ENCODE measurements at places on chromosomes 7 and 10. TPM values are rescaled to one million over a fixed set of nuclear protein-coding genes. Genes with fewer than 3 reads are reported as not detected.
A peak's percentile ranks its signal among the peaks of the same experiment; 100 is the strongest.

The IMMP2L gene
- total RNA-seq, result 16.7 TPM

DNA sequence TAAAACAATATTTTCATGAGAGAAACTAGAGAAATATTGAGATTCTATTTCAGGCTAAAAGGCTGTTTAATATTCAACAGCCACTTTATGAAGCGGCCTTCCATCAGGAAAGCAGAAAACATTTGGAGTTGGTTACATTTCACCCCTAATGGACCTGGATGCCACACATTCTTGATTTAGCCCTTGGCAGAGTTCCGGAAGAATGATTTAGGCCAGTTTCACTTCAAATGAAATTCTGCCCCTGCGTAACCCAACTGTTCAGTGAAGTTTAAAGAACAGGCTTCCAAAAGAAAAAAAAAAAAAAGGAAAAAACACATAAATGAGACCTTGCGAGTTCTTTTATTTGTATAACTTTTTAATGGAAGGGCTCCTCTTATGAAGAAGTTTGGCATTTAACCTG lies 239.2 kb upstream of the AKR1E2 start:
- no peak for DNase-seq

DNA sequence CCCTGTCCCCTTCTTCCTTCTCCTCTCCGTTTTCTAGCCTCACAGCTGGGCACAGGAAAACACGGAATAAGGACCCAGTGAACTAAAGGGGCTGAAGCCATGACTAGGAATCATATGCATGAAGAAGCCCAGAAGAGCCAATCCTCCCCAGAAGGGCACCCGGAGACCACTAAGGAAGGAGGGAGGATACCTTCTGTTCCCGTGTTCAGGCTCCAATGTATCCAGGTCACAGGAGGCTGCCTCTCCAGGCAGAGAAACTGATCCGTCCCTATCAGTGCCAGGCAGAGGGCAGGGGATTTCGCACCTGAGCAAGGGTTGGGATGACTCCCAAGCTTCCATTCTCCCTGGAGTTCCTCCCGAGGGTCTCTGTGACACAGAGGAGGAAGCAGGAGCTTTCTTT lies 246.6 kb downstream of the SNX10 start:
- no peak for DNase-seq

DNA sequence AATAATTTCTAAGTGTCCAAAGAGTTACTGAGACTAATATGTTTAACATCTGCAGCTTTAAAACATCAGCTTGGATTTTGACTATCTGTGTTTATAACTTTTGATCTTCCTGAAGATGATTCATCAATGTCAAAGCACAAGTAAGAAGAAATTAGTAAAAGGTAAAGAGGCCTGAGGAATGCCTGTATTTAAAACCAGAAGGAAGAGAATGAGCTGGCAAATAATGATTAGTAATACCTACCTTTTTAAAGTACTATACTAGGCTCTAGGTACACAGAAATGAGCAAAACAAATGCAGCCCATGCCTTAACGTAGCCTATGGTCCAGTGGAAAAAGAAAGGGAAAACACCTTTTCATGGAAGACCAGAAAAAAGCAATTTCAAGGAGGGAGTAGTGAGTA lies 158.0 kb downstream of the KCND2 start:
- no peak for DNase-seq

DNA sequence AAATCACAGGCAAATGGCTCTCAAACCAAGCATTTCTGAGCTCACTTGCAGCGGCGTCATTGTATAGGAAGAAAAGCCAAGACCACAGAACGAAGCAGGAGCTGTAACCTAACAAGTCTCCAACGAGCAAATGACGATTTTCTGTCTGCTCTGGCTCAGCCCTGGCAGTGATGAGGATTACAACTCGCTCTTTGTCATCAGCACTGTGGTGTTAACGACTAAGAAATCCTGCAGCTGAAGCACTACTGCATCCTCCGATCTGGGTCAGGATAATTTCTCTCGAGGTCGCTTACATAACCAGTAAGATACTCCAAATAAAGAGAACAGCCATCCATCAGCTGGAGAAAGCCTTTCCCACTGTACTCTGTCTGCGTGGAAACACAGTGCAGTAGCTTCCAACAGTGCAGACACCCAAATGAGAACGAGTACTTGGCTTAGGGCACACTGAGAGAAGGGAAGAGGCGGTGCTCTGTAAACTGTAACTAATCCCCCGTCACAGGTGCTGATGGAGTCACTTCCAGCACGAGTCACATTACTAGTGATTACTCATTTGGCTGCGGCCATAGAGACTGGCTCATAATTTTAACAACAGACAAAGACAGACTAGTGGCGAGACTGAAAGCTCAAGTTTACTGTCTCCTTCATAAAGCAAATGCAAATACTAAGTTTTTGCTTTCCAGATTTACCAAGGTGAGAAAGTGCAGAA lies 135.8 kb downstream of the NRBF2 start:
- DNase-seq, result peak; percentile 91

The SPDYE6 gene
- not detected for total RNA-seq

The KLF14 gene
- total RNA-seq, result not detected

DNA sequence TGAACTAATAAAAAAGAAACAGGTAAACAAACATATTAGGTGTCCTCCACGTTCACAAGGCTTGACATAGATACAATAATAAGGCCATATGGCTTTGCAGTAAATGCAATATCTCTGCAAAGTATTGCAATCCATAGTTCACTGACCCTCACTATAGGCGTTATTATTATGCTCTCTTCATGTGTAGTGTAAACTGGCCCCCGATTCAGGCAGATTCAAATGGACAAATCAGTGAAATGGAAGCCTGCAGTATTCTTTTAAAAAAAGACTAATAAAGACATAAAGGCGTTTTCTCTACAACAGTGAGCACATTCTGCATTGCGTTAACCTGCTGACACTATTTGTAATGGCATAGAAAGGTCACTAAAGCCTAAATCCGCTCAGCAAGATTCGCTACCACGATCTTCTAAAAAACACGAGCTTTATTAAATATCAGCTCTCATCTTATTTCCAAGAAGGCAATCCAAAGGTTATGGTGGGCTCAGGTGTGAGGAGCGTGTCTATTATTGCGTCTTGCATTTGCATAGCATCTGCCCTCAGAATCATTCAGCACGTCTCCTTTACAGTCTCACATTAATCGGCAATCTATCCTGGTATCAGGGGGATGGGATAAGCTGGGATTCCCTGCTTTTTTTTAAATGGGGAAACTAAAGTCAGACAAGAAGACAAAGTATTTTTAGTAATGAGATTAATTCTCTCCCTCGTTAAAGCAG lies 36.2 kb downstream of the FRMD4A start:
- no peak for DNase-seq

DNA sequence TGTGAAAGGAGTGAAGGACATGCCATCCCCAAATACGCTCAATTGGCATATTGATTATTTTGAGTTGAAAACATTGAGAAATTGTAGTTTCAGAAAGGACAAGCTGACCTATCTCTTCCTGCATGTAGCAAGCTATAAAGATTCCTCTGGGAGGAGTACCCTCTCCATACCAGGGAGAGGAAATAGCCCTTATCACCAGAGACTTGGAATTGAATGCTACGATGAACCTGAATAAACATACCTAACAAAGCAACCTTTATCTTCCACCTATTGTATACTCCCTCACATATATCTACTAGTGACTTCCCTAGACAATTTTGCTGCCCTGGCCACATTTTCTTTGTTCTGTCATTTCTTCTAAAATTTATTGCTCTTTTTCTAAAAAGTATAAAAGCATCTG lies 150.2 kb upstream of the EEPD1 start:
- DNase-seq, result no peak

DNA sequence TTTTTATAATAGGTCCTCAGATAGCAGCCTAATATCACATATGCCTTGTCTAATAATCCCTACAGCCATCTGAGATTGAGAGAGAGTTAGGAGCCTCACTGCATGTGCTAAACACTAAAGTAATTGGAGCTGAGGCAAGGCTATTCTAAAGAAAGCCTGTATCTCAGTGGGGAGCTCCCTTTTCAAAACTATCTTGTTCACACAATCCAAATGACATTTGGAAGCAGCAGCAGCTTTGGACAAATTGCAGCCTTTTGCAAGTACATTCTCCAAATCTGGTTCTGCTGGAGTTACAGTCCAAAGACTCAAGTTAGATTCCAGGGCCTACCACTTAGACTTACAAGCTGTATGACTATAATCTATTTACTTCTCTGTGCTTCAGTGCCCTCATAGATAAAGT lies 104.5 kb downstream of the MACC1 start:
- no peak for DNase-seq

DNA sequence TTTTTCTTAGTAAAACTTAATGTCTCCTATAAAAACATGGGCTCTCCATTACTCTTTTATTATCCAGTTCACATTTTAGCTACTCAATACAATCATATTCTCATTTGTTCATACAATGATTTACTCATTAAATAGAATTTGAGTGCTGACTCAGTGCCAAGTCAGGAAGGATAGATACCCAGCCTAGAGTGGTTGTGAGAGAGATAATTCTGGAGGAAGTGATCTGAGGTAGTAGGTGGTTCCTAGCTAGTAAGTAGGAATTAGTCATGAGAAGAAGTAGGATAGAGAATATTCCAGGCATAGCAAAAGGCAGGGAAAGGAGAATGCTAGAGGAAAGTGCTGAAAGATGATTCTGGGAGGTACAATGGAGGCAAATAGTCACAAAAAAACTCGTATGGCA lies 133.5 kb upstream of the MBL2 start:
- DNase-seq, result no peak

DNA sequence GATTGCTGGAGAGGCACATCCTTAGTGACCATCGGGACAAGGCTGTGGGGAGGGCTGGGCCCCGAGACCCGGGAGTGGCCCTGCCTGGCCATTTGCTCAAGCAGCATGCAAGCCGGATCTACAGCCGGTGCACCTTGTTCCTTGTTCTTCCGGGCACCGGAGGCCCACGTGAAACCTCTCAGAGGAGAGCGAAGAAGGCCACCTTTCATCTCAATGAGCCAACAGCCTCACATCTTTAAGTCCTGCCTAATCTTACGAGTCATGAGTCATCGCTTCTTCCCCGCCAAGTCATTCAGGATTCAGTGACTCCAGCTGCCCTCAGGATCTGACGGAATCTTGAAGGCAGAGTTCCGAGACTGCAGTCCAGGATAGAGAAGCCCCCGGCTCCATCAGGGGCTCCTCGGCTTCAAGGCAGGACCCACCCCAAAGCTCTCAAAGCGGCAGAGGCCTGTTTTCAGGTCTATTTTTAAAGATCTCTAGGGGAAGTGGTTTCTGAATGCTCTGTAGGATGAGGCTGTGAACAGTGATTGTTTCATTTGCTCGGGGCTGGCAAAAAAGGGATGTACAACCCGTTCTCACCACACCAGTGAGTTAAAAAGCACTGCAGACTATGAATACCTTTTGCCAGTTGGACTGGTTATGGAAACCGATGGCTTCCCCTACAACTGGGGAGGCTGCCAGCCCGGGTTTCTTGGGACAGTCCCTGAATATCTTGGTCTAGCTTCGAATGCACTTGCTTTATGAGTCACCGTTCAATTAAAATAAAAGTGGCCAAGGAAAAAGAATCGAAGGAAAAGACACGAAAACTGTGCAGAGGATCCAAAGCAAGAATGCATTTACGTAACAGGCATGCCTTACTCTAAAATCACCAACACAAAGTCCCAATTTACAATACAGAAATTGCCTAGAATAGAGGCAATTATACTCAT lies 57.2 kb upstream of the ECHDC3 start:
- peak; percentile 81 for DNase-seq

The PDZD7 gene
- 0.40 TPM for total RNA-seq

The SKIDA1 gene
- 1.8 TPM for total RNA-seq

GRCh38 chr7:102973096-102973802 lies 60.4 kb downstream of the LRRC17 start:
- no peak for DNase-seq
